Stimulated activated CD8-positive, alpha-beta memory T cell treated with anti-CD3 and anti-CD28 coated beads, Interleukin-2, amount 100 ng/mL, for 1 hour (primary cell): ENCODE measurements at places on chromosomes 7 and 10.

GRCh38 chr7:26460351-26461085 is 168.9 kb downstream of the SNX10 start:
- no peak for DNase-seq

GRCh38 chr10:114021154-114021553 is 22.5 kb upstream of the ADRB1 start:
- no peak for DNase-seq

DNA sequence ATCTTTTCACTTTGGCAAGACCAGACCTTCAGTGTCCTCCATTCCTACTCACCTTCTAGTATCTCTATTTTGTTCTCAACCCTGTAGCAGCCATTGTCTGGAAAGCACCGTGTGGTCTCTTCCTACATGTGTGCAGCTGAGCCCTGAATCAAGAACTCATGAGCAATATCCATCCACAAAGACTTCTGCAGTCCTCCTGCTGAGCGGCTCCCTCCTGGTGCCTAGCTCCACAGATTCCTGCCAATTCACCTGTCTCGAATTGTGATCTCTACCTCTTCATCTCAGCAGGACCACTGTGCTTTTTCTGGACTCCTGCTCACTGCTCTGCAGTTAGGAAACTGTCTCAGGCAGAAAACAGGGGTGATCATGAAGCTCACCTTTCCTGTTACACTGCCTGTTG is 118.8 kb downstream of the RELN start:
- DNase-seq: no peak

DNA sequence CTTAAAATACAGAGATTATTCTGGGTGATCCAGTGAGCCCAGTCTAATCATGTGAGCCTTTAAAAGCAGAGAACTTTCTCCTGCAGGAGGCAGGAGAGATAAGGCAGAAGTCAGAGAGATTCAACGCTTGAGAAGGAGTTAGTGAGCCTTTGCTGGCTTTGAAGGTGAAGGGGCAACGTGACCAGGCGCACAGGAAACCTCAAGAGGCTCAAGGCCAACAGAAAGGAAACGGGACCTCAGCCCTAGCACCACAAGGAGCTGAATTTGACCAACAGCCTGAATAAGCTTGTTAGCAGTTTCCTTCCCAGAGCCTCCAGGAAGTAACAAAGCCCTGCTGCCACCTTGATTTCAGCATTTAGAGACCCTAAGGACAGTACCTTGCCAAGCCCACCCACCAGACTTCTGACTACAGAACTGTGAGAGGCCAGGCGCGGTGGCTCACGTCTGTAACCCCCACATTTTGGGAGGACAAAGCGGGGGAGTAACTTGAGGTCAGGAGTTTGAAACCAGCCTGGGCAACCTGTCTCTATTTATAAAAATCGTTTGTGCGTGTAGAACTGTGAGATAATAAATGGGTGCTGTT is 87.3 kb upstream of the KAT6B start:
- DNase-seq: no peak

GRCh38 chr10:48672596-48673265 is 11.9 kb upstream of the WDFY4 start:
- no peak for DNase-seq

GRCh38 chr7:122082160-122082559 is 61.9 kb downstream of the AASS start:
- no peak for DNase-seq

GRCh38 chr7:19491821-19492452 is 216.9 kb downstream of the POLR1F start:
- DNase-seq: no peak

DNA sequence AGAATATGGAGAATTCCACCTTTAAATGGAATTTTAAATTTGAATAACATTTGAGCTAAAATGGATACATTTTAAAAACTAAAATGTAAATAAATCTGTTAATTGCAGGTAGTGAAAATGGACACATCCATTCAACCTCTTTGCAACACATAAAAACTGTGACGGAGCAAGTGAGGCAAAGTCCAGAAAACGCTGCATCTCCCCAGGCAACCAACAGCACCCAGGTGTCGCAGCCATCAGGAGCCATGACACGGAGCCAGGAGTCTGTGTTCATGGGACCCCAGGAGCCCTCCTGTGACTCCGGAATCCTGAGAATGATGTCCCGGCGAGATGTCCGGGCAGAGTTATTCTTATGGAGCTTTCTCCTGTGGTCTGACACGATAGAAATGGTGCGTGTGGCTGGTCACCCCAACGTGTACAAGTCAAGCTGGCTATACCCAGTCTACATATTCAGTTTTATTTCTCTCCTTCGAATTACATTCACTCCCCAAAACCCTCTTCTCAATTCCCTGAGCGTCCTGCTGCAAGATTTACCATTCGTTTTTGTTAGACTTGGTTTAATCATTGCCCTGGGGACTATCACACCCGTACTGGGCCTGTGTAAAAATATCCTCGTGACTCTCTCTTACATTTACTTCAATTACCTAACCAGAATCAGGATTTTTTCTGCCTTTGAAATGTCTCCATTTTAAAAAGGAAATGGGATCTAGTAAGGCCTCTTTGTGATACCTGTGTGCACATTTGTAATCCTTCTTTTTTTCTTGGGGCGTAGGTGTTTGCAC is 13.1 kb upstream of the MRC1 start:
- no peak for DNase-seq

GRCh38 chr10:9096288-9096687 is 1041.8 kb downstream of the GATA3 start:
- no peak for DNase-seq

- DNase-seq: no peak
Measured at GRCh38 chr7:129450295-129450694, 16.1 kb downstream of the STRIP2 start.

DNA sequence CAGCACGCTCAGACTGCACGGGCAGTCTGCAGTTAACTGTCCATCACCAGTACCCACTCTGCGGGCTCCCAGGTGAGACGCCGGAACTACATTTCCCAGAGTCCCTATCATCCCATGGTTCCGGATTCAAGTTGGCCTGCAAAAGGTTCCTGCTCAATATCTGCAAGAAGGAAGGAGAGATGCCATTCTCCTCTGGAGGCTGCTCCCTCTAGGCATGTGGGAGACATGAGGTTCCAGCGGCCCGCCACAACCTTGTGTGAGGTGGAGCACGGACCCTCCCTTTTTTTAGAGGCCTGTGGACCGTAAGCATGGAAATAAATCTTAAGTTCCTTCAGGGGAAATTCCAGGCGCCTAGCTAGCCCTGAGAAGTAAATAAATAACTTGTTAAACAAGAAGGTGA is 29.7 kb downstream of the NUP42 start:
- no peak for DNase-seq

DNA sequence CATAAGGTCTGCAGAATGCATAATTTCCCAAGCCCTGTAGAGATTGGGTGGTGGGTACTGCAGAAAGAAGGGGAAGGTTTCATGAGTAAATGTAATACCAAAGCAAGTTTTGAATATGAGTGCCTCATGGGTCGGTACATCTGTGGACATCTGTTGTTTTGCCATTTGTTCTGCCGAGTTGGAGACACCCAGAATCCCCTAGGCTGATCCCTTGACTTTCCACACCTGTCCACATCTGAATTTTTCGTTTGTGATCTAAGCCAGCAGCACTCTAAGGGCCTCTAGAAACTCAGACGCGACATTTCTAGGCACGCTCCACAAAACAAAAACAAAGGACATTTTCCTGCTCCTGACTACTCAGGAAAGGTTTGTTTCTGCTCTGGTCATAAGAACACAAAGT is 11.7 kb upstream of the SLF2 start:
- DNase-seq: no peak

GRCh38 chr10:110989016-110989415 is 69.6 kb downstream of the SHOC2 start:
- no peak for DNase-seq

DNA sequence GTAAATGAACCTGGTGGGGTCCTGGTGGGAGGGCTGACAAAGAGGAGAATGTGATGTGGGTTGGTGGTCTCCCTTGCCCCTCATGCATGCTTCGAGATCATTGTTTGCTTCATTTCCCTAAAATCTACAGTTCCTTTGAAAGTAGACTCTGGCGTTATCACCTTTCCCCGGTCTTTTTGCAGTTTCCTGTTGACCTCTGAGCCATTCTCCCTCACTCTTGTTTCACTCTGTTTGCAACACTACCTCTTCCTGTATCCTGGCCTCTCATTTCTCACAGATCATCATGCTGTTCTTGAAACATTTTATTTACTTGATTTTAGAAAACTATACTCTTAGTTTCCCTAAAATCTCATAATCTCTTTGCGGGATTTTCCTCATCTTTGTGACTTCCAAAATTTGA is 179.8 kb downstream of the WNT2 start:
- no peak for DNase-seq

- DNase-seq: no peak
Measured at GRCh38 chr10:122993797-122994336, 13.7 kb downstream of the PSTK start.

DNA sequence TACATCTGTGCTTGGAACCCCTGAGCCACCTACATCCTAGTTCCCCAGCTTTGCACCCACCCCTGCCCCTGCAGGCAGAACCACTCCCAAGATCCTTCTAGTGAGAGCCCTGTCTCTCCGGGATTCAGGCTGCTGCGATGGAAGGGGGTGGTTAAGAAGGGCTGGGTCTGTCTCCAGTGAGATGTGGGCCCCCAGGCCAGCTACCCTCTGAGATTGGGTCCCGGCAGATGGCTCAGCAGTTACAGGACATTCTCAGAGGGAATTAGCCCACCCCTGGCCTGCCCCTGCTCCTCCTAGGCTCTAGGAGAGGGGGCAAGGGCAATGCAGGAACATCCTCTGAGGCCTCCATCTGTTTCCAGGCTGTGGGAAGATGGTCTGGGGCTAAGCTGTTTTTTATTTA is 27.7 kb downstream of the SLC29A3 start:
- DNase-seq: no peak

DNA sequence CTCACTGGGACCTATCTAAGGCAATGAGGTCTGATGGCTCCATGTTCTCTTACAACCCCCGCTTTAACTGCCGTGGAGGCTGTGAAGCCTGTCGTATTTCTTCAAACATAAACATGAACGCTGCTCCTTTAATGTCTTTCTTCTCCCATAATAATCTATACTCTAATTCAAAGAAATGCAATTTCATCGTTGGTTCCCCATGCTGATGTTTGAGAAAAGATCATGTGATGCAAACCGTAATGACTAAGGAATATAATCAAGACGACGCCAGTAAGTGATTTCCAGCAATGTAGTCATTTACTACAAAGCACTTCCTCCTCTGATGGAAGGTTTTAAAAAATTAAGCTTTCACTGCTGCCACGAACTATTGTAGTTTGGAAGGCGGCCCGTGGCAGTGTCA is 102.6 kb upstream of the NEBL start:
- DNase-seq: no peak

DNA sequence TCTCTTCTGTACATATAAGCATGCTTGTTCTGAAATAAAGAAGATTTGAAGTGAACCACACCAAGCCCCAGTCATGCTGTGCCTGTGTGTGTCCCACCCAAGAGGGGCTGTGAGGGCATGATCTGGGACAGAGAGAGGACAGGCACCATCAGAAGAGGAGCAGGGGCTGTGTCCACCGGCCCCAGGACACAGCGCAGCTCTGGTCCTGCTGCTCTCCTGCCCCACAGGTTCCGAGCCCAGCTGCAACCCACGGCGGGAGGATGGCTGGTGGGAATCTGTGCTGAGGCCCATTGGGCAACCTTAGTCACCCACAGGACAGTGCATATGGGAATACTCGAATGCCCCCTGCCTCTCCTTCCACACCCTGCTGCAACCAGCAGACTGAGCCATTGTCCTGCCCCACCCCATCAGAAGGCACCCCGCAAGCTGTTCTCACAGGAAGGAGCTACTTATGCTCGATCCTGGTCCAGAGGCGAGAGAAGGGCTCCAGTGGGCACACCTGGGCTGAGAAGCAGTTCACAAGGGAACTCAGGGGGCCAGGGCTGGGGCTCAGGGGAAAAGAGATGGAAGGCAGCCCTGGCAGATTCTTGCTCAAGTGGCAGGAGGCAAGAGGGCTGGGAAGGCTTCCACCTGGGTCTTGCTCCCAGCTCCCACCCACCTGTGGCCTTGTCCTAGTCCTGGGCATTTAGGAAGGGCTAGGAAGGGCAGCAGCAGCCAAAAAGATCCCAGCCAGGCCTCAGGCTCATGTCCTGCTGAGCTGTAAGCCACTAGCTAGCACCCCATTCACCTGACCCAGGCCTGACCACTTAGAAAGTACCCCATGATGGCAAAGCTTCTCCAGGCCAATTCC is 31.9 kb downstream of the LDB3 start:
- DNase-seq: no peak

GRCh38 chr7:120412139-120413050 is 139.4 kb downstream of the KCND2 start:
- DNase-seq: no peak

DNA sequence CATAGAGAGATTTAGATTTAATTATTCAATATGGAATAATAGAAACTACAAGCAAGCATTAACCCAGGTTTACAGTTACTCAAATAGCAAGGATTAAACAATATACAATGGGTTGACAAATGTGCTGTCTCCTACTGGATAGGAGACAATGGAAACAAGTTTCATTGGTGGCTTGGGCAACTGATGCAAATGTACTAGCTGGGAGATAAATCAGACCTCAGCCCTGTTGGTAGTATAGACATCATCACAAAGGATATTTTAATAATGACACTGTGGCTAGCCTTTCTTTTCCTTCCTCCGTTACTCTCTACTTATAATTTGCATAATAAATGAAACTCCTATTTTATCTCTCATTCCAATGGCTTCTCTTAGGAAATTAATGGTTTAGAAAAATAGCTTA is 96.5 kb upstream of the DKK1 start:
- DNase-seq: no peak

DNA sequence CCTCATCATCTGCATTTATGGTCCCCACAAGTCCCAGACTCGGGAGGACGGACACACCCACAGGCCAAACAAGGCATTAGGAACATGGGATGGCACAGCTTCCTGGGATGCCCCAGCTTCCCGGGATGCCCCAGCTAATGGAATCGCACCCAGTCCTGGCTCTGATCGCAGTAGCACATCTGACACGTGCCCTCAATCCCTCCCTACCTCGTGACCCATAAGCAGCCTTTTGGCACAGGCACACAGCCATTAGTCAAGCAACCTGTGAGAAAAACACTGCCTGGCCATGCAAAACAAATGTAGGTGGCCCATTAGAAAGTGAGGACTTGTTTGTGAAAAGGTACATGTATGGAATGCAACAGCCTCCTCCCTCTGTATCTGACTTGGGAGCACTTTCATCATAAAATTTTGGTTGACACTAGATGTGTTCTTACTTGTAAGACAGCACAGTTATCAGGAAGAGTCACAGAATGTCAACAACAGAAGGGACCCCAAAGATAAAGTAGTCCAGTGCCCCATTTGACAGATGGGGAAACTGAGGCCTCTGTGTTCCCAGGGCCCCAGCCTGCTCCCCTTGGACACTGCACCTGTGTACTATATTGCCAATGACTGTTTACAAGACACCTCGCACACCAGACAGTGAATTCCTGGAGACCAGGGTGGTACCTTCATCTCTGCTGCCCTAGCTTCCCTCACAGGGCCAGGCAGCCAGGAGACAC is 34.4 kb downstream of the DLG5 start:
- DNase-seq: no peak

GRCh38 chr7:121003986-121004685 is 15.6 kb downstream of the CPED1 start:
- no peak for DNase-seq

- DNase-seq: no peak
Measured at GRCh38 chr7:122457969-122458368, 153.4 kb upstream of the FEZF1 start.

GRCh38 chr7:135993950-135994349 is 16.8 kb upstream of the MTPN start:
- no peak for DNase-seq
